ENCODE measurements at places on chromosomes 7 and 10. TPM values are rescaled to one million over a fixed set of nuclear protein-coding genes. Genes with fewer than 3 reads are reported as not detected.

EBLN1 gene
- total RNA-seq = not detected

FAM171A1 gene
- total RNA-seq = 8.3 TPM

SLC39A12 gene
- not detected for total RNA-seq

ZNF853 gene
- 2.4 TPM for total RNA-seq

STAG3 gene
- not detected for total RNA-seq

CLCN1 gene
- not detected for total RNA-seq

HTR5A gene
- total RNA-seq = not detected

TMEM273 gene
- not detected for total RNA-seq

LRIT1 gene
- not detected for total RNA-seq

SAMD9L gene
- total RNA-seq = 0.99 TPM

THSD7A gene
- total RNA-seq = not detected

CC2D2B gene
- total RNA-seq = not detected

Measured in hair follicular keratinocyte (primary cell).